ENCODE measurements at places on chromosomes 1 and 21.

DNA sequence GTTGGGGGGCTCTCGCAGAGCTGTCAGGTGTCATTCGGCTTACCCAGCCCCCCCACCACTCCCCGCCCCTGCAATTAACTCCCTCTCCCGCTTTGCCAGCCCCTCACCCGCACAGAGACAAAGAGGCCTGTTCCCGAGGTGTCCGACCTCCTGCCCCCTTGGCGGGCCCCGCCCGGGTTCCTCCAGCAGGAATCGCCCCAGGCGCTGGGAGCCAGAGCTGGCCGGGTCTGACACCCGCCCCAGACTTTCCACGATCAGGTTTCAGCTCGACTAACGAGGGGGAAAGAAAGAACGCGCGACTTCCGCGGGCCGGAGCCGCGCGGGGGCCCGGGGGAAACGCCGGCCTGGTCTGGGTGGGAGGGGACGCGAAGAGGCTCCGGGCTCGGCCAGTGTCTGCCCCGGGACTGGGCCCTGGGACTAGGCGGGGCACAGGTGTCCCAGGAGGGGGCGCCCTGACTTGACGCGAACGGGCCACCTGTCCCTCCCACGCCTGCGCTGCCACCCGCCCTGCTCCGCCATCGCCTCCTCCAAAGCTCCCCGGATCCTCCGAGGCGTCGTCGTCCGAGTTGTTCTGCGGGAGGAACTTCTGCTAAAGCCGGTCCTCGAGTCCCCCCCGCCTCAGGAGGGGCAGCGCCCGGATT is 36.4 kb upstream of the HHAT start:
- no peak for DNase-seq

DNA sequence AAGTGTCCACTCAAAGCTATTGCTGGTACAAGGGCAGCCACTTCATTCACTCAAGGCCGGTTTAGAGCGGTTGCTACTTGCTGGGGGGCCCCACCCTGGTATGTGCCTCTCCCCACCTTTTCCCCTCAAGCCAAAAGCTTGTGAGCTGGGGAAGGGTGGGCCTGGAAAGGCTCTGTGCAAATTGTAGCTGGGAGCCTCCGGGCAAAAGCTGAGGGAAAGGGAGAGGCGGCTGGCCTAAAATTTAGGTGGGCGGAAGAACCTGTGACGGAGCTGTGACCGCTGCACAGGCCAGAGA is 306 bp upstream of the SH3D21 start:
- no peak for DNase-seq

- DNase-seq, result no peak
Measured at GRCh38 chr1:1684031-1684681, 8.4 kb downstream of the SLC35E2B start.

GRCh38 chr1:28412731-28413130 is 43.2 kb downstream of the PHACTR4 start:
- no peak for DNase-seq

DNA sequence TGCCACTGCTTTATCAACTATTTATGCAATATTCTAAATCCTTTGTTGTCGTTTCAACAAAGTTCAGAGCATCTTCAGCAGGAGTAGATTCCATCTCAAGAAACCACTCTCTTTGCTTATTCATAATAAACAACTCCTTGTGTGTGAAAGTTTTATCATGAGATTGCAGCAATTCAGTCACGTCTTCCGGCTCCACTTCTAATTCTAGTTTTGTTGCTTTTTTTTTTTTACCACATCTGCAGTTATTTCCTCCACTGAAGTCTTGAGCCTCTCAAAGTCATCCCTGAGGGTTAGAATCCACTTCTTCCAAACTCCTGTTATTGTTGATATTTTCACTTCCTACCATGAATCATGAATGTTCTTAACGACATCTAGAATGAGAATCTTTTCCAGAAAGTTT is 14.8 kb upstream of the ETS2 start:
- no peak for DNase-seq

GRCh38 chr1:70202173-70202758 is 3.1 kb downstream of the LRRC40 start:
- no peak for DNase-seq

- DNase-seq, result no peak
Measured at GRCh38 chr1:224563666-224564065, 52.5 kb upstream of the CNIH3 start.

DNA sequence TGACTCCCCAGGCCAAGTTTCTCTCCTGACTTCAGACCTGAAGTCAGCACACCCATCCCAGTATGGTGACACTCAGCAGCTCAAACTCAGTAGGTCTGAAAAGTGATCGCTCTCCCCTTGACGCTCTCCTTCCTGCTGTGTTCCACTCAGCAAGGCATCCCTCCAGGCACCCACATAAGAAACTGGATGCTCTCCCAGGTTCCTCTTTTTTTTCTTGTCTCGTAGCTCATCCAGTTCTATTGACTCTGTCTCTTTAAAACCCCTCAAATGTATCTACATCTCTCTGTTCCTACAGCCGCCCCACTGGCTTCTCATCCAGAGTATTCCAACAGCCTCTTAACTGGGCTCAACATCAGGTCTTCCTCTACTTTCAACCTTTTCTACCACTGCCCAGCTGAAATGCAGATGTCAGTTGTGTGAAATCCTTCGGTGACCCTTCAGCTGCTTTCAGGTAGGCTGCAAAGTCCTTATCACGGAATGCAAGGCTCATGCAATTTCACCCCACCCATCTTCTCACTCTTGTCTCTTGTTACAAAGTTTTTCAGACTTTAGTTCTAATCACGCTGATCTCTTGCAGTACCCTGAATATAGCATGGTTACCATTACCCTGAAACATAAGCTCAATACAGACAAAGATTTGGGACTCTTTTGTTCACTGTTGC is 286.2 kb upstream of the POU3F1 start:
- no peak for DNase-seq

DNA sequence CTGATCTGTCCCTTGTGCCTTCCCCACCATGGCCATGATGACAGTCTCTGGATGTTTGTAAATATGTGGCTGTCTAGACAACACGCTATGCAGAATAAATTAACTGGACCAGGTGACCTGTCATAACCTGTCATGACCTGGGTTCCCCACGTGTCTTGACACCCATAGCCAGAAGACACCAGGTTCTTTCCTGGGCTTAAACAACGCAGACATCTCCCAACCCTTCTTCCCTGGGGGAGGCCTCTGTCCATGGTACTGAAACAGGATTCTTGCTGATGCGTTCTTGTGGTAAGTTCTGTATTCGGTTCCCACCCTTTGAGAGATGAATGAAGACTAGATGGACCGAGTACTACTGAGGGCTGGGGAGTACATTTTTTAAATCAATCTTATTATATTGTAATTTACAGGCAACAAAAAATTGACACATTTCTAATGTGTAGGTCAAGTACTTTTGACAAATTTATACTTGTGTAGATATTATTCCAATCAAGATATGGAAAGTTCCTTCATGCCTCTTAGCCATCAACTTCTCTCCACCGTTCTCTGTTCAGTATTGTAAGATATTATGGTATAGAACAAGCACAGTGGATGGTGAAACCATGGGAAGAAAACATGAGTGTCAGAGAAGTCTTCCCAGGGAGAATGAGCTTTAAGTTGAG is 738.8 kb downstream of the PTPRU start:
- no peak for DNase-seq

DNA sequence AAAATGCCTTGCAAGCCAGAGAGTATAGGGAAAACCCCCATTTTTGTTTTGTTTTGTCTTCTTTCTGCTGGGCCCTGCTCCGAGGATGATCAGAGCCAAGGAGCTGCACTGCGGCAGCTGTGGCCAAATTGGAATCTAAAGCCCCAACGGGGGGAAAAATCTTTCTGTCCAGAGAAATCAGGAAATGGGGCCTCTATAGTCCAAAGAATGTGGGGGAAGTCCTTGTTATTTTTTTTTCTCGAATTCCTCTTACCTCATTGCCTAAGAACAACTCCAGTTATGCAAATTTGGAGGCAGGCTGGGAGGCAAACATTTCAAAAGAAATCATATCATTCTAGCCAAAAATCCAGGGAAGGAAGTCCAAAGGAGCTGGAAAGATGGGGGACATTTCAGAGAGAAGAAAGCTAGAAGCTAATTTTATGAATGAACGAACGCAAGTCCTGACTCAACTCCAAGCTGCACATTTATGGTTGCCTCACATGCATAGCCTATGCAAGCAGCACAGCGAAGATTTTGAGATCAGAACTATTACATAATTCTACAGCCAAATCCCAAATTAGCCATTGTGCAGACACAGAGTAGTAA is 263.2 kb downstream of the KCTD3 start:
- DNase-seq, result no peak

DNA sequence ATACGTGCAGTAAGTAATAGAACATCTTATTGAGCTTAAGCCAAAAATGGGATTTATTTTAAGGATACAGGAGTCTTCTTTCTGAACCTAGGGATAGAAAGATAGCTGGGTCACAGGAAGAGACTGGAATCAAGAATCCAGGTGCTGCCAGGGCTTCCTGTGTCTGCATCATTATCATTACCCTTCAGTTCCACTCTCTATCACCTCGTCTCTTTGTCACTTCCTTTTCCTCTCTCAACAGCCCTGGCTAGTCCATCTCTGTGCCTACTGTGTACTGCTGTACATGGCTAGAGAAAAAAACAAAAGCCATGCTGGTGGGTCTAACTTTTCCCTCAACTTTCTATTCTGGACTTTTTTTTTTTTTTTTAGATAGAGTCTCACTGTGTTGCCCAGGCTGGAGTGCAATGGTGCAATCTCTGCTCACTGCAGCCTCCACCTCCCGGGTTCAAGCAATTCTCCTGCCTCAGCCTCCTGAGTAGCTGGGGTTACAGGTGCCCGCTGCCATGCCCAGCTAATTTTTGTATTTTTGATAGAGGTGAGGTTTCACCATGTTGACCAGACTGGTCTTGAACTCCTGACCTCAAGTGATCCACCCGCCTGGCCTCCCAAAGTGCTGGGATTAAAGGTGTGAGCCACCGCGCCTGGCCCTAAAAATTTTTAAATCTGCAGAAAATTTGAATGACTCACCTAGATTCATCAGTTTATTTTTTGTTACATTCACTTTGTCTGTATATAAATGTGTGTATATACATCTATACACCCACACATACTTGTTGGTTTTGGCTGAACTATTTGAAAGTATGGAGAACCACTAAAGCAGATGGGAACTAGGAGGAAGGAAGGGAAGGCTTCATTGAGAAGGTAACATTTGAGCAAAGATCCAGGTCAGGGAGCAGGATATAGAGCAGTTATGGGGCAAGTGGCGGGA is 31.9 kb downstream of the UBE4B start:
- no peak for DNase-seq

GRCh38 chr1:93061895-93062792 is 16.9 kb upstream of the MTF2 start:
- no peak for DNase-seq

DNA sequence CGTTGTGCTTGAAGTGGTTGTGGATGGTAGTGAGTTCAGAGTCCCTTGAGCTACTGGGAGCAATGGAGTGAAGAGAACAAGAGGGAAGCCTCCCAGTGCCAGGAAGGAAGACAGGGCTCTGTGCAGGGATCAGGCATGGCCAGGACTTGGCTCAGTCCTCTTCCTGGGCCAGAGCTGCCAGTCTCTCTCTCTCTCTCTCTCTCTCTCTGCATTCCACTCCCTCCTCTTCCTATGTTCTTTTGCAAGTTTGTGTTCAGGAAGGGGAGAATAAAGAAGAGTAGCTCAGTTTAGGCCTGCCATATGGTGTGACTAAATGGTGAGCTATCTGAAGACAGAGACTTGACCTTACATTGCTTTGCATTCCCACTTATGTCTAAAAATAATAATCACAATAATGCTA is 20.5 kb upstream of the RPTN start:
- no peak for DNase-seq

- no peak for DNase-seq
Measured at GRCh38 chr1:94103608-94104007, 17.3 kb downstream of the ABCA4 start.

DNA sequence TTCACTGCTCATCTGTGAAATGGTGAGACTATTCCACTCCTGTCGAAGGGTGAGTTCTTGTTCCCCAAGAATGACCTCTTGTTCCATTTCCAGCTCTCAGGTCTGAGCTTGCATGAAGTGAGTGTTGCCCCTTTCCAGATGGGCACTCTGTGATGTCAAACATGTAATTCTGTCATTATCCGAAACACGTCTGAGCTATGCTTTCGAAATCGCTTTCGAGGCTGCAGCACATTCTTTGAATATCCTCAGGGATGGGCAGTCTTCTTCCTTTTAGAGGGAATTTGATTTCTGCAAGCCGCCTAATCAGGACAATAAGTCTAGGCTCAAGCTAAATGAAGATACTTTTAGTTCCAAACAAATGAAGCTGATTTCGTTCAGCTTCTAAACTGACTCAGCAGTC is 15.1 kb downstream of the NFASC start:
- no peak for DNase-seq

DNA sequence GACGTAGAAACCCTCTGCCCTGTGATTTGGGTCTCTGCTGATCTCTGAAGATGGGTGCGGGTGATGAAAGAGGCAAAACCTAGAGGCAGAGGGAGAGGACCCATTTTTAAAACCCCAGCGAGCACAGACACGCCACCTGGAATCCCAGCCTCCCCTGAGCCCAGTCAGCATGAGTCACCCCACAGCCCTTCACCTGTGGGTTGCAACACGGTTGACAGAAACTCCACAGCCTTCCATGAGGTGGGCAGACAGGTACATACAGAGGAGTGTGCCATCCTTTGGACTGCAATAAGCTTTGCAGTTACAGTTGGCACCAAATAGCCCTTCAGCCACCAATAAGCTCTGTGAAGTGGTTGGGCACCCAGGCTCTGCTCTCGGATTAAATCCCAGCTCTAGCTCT is 2.1 kb upstream of the GRHL3 start:
- DNase-seq, result no peak

GRCh38 chr1:106675558-106675957 is 380.9 kb upstream of the PRMT6 start:
- DNase-seq, result no peak

GRCh38 chr1:41100170-41100569 is 78.6 kb upstream of the SLFNL1 start:
- DNase-seq, result no peak

DNA sequence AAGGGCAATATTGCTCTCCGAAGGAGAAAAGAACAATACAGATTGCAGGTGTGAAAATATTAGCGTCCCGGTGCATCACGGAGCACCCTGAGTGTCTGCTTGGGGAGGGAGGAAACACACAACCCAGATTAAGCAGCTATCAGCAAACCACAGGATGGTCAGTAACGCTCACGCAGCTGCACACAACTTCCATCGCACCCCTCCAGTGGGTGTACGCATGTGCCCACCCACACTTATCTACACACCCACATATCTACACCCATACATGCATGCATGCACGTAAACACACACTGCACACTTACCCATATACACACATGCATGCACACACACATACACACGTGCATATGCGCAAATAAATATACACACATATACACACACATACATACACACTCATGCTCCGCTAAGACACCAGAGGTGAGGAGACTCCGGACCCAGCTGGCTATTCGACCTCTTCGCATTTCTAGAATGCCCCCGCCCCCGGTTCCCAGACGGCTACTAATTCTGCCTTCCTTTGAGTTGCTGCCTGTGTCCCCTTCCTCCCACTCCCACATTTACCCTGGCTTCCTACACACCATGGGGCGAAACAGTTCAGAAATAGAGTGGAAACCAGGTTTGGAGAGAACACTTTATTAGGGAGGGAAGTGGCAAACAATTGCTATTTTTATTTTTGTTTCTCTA is 26.2 kb downstream of the ITPKB start:
- no peak for DNase-seq

GRCh38 chr1:45730075-45730779 is 20.2 kb downstream of the IPP start:
- DNase-seq, result no peak

- DNase-seq, result no peak
Measured at GRCh38 chr1:26412180-26412840, 1.7 kb downstream of the LIN28A start.
